ENCODE measurements at places on chromosomes 12 and 14. TPM values are rescaled to one million over a fixed set of nuclear protein-coding genes. Genes with fewer than 3 reads are reported as not detected.

The KRT1 gene
- 0.67 TPM for total RNA-seq

The KRT82 gene
- total RNA-seq: not detected

The SDR9C7 gene
- total RNA-seq: not detected

The SERPINA3 gene
- total RNA-seq: not detected

DNA sequence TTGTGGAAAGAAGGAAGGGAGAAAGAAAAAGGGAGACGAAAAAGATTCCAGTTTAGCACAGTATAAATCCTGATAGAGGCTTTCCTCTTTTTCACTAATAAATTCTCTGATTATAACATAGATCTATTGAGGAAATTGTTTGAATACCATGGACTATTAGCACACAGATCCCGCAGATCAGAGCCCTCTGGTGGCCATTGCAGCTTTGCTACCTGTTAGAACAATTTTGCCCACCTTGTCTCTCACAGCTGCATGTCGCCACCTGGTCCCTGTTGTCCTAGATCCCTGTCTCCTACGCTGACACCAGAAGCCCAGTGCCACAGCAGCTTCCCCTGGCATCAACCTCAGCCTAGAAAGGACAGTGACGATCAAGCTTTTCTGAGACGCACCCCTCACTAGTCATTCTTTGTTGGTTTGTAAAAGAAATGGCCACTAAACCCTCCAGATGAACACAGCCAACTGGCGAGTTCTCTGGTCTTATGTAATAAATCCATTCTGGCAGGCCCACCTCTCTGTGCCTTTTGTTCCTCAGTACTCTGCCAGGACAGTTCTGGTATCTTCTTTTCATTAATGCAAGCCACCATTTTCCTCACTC is 9.9 kb downstream of the GPHB5 start:
- H3K4me3 ChIP-seq: no peak overlapping the region
- H3K27ac ChIP-seq: no peak overlapping the region
- H3K27me3 ChIP-seq: no peaks in the 10 kb centered on the region
- no peaks in the 10 kb centered on the region for H3K36me3 ChIP-seq
- no peaks in the 10 kb centered on the region for H3K4me1 ChIP-seq

DNA sequence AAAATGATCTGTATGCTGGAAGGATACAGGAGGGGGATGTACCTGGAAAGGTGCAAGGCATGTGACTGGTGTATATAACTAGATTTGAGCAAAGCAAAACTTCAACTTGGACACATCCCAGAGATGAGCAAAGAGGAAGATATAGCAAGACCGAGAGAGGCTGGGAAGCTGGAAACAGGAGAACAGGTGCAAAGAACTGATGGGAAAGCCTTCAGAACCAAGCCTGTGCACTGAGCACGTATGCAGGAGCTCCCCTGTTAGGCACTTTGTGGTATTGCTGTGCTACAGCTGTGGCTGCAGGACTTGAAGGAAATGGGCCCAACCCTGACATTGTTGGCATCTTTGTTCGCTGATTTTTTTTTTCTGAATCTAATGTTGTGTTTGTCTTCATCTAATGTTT is 120.7 kb upstream of the PWP1 start:
- H3K4me1 ChIP-seq: no peaks in the 10 kb centered on the region
- no peaks in the 10 kb centered on the region for H3K36me3 ChIP-seq
- no peak overlapping the region for H3K27ac ChIP-seq
- no peak for DNase-seq
- H3K27me3 ChIP-seq: no peaks in the 10 kb centered on the region

GRCh38 chr12:71315328-71315985 is 124.1 kb upstream of the LGR5 start:
- H3K36me3 ChIP-seq: no peaks in the 10 kb centered on the region
- H3K4me3 ChIP-seq: no peak overlapping the region
- no peak overlapping the region for H3K27ac ChIP-seq
- no peaks in the 10 kb centered on the region for H3K27me3 ChIP-seq
- H3K4me1 ChIP-seq: no peaks in the 10 kb centered on the region
- no peak for DNase-seq

DNA sequence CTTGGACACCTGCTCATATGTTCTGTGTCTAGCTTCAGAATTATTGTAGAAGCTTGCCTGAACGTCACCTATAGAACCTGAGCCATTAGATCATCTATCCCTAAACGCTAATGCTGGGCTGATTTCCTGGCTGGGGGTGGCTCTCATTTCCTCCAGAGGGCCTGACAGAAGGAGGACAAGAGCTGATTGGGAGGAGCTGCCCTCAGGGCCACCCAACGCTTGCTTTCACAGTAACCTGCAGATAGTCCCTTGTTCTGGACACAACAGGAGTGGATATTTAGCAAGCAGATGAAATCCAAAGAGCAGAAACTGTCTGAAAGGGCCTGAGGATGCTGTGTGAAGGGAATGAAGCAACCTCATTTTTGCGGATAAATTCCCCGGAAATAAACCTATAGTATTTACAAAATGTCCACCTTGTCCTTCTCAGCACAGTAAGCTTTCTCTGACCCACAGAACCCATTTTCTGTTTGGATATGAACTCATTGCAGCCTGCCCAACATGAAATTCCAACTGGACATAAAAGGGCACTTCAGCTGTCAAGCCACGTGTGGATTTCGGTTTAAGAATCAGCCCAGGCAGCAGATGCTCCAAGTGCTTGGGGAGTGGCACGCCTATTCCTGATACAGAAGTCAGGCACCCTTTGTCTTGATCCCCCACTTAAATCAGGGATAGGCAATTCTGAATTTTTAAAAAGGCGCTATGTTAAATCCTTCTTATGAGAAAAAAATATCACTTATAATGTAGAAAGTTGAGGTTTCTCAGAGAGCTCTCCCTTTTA is 32.8 kb upstream of the TUBA1C start:
- no peaks in the 10 kb centered on the region for H3K36me3 ChIP-seq
- no peaks in the 10 kb centered on the region for H3K4me1 ChIP-seq
- H3K27me3 ChIP-seq: no peaks in the 10 kb centered on the region
- DNase-seq: no peak
- no peak overlapping the region for H3K27ac ChIP-seq
- H3K4me3 ChIP-seq: no peak overlapping the region

DNA sequence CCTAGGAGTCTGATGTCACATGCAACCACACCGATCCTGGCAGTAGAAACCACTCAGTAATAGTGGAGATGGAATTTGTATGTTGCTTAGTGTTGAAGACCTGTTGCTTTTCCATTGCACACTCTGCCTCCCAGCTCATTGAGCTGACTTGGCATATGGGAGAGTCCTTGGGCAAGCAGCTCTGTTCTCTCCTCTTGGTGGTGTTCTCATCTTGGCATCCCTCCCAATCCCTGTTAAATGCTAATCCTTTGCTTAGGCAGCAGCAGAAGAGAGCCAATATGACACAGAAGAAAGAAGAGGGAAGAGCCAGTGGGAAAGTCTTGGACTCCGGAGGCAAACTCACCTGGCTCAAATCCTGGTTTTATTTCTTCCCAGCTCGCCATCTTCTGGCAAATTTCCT is 178.0 kb upstream of the CAND1 start:
- H3K27ac ChIP-seq: no peak overlapping the region
- H3K4me3 ChIP-seq: no peak overlapping the region
- H3K36me3 ChIP-seq: no peaks in the 10 kb centered on the region
- H3K4me1 ChIP-seq: no peaks in the 10 kb centered on the region
- DNase-seq: no peak

DNA sequence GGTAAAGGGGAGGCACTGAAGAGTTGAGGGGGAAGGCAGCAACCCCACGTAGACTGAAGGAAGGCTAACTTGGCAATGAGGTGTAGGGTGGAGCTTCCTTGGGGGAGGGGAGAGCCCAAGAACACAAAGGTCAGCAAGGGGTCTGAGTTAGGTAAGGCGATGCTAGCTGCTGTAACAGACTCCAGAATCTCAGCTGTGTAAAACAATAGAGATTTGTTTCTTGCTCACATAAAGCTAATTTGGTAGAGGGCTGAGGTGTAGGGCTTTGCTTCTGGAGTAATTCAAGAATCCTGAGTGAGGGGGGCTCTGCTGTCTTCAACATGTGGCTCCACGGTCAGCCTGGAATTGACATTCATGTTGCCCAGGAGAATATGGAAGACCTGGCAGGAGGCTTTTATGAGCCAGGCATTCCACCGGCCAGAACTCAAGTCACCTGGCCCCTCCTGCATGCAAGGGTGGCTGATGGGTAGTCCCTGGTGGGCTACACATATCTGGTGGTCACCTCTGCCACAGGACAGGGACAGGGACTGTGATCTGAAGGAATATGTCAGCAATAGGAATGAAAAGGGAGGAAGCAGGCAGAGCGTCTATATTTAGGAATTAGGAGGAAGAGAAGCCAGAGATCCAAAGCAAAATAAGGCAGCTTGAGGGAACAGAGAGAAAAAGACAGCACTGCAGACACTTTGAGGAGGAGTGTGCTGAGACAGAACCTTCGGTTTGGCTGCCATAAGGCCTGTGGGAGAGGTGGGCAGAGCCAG is 153.7 kb downstream of the ZFP36L1 start:
- DNase-seq: no peak
- H3K4me3 ChIP-seq: no peak overlapping the region
- peaks cover 14% of the 10 kb centered on the region for H3K4me1 ChIP-seq
- no peak overlapping the region for H3K27ac ChIP-seq
- no peaks in the 10 kb centered on the region for H3K27me3 ChIP-seq

GRCh38 chr12:44848703-44849085 is 27.4 kb downstream of the NELL2 start:
- peak overlapping the region; percentile 62 for H3K27ac ChIP-seq
- DNase-seq: no peak
- no peak overlapping the region for H3K4me3 ChIP-seq
- no peaks in the 10 kb centered on the region for H3K27me3 ChIP-seq

DNA sequence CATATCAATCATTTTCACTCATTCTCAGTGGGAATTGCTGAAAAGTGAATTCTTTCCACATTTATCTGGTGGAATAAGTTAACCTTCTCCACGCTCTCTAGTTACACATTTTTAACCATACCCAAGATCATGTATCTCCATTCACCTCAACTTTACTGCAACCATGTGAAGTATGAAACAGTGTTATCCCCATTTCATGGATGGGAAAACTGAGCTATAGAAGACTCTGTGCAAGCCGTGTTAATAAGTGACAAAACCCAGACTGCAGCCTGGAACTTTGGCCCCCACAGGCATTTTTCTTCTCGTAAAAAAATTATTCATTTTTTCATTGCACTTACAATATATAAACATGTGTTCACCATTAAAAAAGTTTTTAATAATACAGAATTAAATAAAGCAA is 82.4 kb upstream of the CCND2 start:
- H3K36me3 ChIP-seq: no peaks in the 10 kb centered on the region
- no peak for DNase-seq
- H3K4me1 ChIP-seq: no peaks in the 10 kb centered on the region
- no peak overlapping the region for H3K27ac ChIP-seq

- DNase-seq: no peak
- H3K27me3 ChIP-seq: no peaks in the 10 kb centered on the region
- no peaks in the 10 kb centered on the region for H3K36me3 ChIP-seq
- no peak overlapping the region for H3K27ac ChIP-seq
Observed at GRCh38 chr14:54681811-54682261, 114.9 kb downstream of the SAMD4A start.

- H3K4me1 ChIP-seq: no peaks in the 10 kb centered on the region
- H3K27ac ChIP-seq: no peak overlapping the region
- no peak for DNase-seq
- H3K36me3 ChIP-seq: no peaks in the 10 kb centered on the region
Observed at GRCh38 chr12:91328451-91328850, 145.8 kb upstream of the DCN start.

DNA sequence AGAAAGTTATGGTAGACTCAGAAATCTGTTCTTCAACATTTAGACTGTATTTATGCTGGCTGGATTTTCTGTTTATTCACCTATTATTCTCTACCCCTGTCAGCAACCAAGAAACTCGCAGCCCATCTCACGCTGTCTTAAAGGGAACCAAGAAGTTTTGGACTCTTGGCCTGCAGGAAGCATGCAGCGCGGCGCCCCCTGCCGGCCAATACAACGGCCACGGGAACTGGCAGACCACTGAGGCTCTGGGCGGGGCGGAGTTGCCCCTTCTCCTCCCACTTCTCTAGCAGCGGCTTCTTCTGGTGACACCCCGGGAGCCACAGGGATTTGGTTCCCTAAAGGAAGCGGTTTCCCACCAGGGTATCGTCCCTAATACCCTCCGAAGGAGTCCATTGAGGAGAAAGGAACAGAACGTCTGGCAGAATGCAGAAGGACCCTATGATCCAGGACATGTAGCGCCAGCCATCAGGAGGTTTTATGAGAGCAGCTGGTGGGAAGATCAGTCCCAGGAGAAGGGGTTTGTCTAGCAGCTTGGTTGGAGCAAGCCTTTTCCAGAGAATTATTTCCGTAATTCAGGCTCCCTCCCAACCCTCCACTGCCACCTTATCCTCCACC is 21.0 kb upstream of the RNASE2 start:
- no peaks in the 10 kb centered on the region for H3K4me1 ChIP-seq
- H3K36me3 ChIP-seq: no peaks in the 10 kb centered on the region
- no peak for DNase-seq
- no peak overlapping the region for H3K4me3 ChIP-seq
- no peaks in the 10 kb centered on the region for H3K27me3 ChIP-seq

DNA sequence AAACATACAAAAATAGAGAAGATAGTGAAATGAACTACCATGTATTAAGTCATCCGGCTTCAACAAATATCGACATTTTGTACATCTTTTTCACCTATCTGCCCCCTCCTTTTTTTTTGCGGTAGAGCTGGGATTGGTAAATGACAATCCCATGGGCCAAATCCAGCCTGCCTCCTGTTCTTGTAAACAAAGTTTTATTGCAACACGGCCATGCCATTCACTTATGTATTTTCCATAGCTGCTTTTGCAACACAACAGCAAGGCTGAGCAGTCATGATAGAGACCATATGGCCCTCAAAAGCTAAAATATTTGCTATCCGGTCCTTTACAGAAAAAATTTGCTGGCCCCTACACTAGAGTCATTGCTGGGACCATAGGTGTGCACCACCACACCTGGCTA is 58.1 kb upstream of the PLEKHG3 start:
- no peak overlapping the region for H3K27ac ChIP-seq
- no peak for DNase-seq
- H3K27me3 ChIP-seq: no peaks in the 10 kb centered on the region
- H3K4me3 ChIP-seq: no peak overlapping the region

- peaks cover 43% of the 10 kb centered on the region for H3K4me1 ChIP-seq
- H3K27me3 ChIP-seq: no peaks in the 10 kb centered on the region
- H3K36me3 ChIP-seq: no peaks in the 10 kb centered on the region
Observed at GRCh38 chr12:104673696-104674482, 217.1 kb downstream of the CHST11 start.

GRCh38 chr14:105881021-105881930 is 354.9 kb downstream of the TMEM121 start:
- H3K36me3 ChIP-seq: no peaks in the 10 kb centered on the region
- DNase-seq: no peak
- H3K27ac ChIP-seq: no peak overlapping the region
- H3K27me3 ChIP-seq: no peaks in the 10 kb centered on the region
- no peak overlapping the region for H3K4me3 ChIP-seq

- peaks cover 11% of the 10 kb centered on the region for H3K4me1 ChIP-seq
- H3K27me3 ChIP-seq: no peaks in the 10 kb centered on the region
- no peak for DNase-seq
Observed at GRCh38 chr12:93137656-93138612, 208.8 kb upstream of the EEA1 start.

All from CD4-positive, alpha-beta memory T cell (primary cell).